ENCODE measurements at places on chromosomes 11 and 22.

DNA sequence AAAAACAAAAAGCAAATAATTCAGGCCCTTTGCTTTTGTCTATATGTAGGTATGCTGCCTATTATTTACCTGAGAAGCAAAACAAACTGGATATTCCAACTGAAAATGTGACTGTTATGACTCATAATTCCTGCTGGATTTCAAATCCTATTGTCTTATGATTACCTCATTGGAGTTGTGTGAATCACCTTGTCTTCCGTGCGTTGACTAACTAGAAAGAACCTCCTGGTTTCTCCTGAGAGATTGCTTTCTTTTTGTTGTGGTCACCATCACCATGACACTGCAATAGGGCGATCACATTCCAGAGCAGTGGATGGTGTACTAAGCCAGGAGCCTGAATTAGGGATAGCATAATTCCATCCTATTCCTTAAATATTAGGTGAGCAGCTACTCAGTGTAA lies 23.0 kb upstream of the EXPH5 start:
- DNase-seq: no peak

DNA sequence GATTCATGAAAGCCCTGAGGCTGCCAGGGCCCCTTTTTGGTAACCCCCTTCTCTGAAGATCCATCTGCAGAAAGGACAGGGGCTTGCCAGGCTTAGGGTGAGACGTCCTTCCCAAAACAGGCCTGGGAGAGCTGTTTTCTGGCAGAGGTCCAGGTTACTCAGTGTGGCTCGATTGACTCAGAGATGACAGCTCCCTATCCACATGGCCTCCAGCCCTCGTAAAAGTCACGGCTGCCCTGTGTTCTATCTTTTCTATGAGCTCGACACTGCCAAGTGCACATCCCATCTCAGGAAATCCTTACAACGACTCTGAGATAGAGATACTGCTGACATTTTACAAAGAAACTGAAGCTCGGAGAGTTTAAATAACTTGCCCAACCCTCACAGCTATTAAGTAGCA lies 20.4 kb downstream of the ADAMTS8 start:
- no peak for DNase-seq

GRCh38 chr11:70080763-70081162 lies 2.6 kb downstream of the ANO1 start:
- DNase-seq: no peak

DNA sequence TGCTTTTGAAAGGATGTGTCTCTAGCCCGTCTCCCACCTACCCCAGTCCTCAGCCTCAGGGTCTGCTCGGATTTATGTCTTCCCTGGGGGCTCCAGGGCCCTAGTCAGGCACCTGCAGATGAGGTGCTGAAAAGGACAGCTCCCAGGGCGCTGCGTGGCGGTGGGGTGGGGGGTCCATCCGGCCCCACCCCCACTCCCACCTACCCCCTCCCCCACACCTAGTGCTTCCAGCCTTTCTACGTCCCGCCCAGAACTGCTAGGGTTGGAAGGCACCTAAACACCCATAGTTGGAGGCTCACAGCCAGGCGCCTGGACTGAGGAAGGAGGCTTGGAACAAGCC lies 1.4 kb upstream of the ROBO3 start:
- no peak for DNase-seq

DNA sequence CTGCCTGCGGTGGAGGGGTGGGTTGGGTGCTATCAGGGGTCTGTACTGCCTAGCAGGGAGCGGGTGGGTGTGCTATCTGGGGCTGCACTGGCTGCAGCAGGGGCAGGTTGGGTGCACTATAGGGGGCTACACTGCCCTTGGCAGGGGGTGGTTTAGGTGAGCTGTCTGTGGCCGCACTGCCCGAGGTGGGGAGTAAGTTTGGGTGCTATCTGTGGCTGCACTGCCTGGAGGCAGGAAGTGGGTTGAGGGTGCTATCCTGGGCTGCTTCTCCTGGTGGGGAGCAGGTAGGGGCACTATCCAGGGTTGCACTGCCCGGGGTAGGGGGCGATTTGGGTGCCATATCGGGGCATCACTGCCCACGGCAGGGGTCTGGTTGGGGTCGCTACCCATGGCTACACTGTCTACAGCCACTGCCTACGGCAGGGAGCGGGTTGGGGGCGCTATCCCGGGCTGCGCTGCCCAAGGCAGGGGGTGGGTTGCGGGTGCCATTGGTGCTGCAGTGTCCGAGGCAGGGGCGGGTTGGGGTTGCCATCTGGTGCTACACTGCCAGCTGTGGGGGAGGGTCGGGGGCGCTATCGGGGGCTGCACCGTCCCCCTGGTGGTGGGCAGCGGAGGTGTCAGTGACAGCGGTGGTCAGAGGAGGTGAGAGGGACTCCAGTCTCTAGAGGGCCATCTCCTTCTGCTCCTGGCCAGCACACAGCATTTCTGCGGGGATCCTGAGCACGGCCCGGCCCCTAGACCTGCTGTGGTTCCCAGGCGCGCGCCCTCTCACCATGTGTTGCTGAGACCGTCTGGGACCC lies 1.3 kb upstream of the RFPL2 start:
- DNase-seq: no peak

DNA sequence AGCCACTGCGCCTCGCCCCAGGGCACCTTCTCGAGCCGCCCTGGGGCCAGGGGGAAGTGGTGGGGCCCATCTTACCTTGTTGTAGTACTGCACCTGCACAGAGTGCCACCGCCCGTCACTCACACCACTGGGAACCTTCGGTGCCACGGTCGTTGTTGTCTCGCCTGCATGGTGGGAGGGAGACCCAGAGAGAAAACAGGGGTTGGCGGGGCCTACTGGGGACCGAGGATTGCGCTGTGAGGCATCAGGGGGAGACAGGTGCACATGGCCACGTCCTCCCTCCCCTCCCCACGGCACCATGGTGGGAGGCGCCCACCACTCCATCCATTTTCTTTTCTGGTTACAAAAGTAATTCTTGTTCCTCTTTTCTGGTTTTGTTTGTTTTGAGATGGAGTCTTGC lies 97.8 kb downstream of the TRMU start:
- no peak for DNase-seq

- DNase-seq: no peak
Measured at GRCh38 chr11:134821422-134821821, 409.4 kb upstream of the B3GAT1 start.

Measured in stimulated activated CD8-positive, alpha-beta memory T cell treated with anti-CD3 and anti-CD28 coated beads, Interleukin-4, amount 100 ng/mL, for 24 hours (primary cell).